ENCODE measurements at places on chromosomes 1 and 21.

DNA sequence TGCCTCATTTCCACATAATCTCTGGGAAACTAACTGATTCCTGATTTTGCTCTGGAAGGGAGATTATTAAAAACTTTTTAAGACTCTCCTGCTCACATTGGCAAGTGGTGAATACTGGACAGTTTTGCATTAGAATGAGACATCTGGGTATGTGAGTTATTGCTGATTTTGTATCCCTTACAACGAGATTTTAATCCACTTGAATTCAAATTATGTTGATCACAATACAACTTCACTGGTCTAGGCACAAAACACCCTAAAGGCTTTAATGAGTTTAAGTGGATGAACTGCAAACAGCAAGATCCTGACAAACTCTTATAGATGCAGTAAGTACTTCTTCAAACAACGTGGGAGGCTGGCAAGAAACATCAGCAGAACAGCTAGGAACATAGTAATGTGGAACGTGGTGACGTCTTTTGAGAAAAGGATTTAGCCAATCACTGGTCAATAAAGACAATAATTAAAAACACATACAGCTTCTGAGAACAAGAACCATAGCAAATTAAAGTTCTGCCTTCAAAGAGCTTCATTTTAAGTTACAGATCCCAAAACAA is 10.2 kb upstream of the LYPLAL1 start:
- no peak for DNase-seq

DNA sequence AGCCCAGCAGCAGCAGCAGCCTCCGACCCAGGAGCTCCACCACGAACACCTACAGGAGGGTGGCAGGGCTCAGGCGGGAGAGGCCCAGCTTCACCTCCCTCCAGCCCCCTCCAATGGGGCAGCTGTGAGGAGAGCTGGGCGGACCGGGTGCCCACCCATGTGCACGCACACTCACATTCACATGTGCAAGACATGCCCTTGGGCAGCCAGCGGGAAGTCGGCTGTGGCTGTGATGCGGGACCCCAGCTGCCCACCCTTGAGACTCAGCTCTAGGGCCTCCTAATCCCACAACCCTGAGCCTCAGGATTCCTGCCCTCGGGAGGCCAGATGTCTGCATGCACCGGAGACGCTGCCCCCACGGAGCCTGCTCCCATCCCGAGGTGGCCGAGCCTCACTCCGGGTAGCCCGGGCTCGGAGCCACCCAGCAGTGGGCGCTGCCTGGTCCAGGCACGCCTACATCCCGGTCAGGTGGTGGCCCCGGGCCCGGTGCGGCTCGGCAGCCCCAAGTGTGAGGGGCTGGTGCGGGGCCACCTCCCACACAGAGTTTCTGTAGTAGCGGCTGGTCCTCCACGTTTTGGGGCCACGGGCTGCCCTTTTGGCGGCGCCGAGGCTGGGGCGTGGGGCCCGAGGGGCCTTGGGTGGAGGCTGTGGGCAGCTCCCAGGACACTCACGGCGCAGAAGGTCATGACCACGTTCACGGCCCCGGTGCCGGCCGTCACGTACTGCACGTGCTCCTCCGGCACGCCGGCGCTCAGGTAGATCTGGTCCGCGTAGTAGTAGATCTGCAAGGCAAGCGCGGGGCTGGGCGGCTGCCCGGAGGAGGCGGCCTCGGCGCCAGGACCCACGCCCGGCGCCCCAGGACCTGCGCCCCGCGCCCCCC is 12.9 kb upstream of the SLC2A7 start:
- DNase-seq = no peak

DNA sequence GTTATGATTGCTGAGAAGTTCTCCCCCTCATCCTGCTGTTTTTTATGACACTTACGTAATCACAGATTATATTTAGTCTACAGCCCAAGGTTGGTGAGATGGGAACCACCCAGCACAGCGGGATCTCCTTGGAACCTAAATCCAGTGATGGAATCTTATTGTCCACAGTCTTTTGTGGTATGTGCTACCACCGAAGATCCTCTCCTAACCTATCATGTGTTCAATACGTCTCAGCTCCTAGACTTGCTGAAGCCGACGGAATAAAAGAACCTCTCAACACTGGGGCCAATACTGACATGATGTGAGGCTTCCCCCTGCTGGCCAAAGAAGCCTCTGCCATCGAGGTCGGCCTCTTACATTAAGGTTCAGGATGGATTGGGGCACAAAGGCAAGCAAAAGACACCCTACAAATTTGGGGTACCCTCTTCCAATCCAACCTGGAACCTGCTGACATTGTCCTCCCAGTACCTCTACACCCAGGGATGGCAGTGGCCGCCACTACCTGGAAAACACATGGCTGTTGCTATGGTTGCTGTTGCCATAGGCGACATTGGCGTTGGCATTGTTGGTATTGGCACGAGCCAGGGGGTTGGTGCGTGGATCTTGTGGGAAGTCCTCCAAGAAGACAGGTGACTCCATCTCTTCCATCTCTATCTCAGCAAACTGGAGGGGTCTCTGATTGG is 19.4 kb upstream of the KIF21B start:
- peak; percentile 60 for DNase-seq

GRCh38 chr21:38488640-38489270 is 9.5 kb downstream of the ERG start:
- DNase-seq = no peak

GRCh38 chr1:178537382-178538090 is 24.6 kb downstream of the TEX35 start:
- no peak for DNase-seq

DNA sequence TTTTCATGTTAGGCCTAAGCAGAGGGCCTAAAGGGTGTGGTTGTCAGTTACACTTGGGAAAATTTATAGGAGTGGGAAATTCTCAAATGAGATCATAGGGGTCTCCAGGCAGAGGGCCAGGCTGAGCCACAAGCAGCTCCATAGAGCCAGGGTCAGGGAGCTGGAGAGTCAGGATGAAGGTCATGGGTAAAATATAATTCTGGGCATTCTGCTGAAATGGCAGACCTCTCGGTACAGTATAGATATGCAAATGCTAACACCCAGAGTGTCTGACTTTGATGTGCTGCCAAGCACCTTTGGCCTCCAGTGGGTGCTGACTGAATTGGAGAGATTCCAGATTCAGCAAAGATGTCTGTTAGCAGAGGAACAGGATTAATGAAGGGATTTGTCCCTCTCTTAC is 40.1 kb downstream of the DNM3 start:
- DNase-seq = no peak

DNA sequence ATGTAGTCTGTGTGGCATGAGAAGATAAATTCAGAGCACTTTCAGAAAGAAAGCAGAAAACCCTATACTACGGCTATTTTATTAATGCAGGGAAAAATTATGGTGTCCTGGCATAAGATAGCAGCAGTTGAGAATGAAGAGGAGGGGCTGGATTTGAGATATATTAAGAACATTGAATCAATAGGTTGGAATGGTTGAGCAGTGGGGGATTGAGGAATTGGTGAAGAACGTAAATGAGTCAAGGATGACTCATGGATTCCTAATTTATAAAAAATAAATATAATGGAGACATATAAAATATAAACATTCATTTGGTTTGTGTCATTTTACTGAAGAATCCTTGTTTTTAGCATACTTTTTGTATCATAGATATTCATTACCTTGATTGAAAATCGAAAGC is 234.3 kb upstream of the ADAMTS5 start:
- no peak for DNase-seq

DNA sequence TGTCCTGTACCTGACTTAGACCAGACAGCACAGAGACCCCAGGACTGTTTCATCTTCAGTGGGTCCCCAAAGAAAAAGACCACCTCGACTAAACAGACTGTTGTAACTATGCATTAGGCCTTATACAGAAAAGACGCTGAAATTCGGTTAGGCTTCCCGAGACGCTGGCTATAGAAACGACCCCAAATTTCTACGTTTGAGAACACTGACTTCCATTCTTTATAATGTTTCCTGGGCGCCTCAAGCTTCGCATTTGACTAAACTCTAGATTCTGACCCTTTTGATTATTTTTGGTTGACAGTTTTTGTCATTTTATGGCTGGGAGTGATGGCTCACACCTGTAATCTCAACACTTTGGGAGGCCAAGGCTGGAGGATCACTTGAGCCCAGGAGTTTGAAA is 986 bp upstream of the TRAPPC10 start:
- DNase-seq = no peak

DNA sequence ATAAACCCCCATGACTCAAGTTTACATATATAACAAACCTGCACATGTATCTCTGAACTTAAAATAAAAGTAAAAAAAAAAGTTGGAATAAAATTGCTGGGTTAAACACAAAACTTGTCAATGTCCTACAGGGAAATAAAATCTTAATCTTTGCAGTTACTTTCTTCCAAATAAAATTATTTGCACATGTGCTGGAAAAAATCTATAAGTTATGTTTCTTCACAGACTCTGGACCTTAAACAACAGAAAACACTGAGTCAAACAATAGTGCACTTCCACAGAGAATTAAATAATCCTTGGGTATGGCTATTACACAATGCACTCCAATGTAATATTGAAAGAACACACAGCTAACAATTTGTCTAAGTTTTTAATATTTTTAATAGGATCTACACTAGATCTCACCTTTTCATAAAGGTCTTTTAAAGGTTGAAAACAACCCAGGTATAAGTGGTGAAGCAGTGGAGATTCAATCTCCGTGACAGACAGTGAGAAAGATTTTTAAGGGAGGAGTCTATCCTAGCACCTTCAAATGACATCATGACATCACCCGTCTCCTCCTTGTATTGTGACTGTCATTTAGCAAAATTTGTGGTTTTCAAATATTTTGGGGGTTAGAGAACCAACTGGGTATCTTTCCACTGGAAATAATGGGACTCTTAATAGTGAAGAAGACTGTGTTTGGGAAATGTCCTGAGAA is 25.2 kb upstream of the FGGY start:
- no peak for DNase-seq

GRCh38 chr1:21184276-21184675 is 7.6 kb upstream of the EIF4G3 start:
- no peak for DNase-seq

GRCh38 chr1:10903821-10904220 is 107.4 kb upstream of the CASZ1 start:
- DNase-seq = no peak

DNA sequence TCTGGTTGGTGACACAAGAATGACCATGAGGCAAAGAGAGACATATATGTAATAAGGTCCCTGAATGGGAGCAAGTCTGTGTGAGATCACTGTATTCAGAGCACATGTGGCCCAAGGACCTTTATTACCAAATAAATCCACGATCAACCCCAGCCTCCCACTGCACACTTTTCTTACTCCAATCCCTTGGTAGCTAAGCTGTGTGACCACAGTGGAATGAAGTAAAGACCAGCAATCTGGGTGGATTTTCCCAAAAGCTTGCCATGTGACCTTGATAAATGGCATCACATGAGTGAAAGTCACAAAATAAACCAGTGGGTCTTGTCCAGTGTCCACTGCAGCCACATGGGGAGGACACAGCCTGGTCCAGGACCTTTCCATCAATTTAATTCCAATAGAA is 36.7 kb upstream of the TLR5 start:
- DNase-seq = no peak

DNA sequence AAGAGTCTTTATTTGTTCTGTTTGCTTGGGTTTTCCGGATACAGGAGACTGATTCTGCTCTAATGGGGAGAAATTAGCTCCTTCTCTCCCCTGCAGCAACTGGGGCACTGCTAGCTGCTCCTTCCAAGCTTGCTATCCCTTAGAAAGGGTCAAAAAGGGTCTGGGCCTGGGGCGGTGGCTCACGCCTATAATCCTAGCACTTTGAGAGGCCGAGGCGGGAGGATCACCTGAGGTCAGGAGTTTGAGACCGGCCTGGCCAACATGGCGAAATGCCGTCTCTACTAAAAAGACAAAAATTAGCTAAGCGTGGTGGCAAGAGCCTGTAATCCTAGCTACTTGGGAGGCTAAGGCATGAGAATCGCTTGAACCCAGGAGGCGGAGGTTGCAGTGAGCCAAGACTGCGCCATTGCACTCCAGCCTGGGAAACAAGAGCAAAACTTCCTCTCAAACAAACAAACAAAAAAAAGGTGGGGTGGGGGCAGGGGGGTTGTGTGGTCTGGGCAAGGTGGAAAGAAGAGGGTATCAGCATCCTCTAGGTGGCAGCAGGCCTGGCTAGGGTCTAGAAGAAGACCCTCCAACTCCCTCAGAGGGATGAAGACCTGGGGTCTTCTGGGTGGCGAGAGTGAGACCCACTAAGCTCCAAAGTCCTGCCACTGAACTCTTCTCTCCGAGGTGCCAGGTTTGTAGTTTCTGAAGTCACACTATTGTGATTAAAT is 15.4 kb upstream of the TBX15 start:
- DNase-seq = no peak

DNA sequence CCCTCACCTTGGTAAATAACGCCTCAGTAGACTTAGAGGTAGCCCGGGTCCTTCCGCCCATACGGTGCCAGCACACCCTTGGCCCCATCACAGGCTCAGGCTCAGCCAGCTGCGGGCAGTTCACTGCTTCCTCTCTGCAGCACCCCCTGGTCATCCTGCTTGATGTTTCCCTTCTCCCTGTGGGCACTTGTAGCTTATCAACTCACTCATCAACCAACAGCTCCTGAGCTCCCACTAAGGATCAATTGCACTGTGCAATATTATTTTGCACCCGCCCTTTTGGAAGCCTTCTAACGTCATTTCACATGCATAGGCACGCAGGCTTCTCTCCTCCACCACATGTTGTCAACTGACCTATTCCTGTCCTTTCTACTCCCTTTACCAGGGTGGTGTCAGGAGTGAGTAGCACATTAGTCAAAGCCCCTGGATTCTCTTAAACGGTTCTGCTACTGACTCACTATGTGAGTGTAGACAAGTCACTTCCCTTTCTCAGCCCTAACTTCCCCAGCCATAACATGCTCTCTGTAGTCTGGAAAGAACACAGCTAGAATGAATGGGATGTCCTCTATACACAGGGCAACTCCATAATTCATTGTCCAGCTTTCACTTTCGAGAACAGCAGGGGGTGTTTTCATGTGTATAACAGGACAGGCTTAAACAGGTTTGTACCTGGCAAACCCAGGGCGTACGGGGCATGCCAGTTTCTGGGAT is 47.1 kb upstream of the IRF2BP2 start:
- DNase-seq = no peak

DNA sequence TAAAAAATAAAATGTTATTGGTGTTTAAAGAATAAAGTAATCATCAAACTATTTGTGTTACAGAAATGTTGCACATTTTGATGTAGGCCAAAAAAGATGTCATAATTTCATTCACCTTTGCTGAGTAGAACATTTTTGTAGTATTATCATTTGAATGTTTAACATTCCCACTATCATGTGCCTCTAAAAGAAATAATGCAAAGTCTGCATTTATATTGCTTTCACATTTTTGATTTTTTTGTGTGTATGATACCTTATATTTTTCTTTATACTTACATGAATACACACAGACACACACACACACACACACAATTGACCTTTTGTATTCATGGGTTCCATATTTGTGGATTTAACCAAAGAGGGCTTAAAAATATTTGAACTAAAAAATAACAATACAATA is 544.2 kb upstream of the ZRANB2 start:
- no peak for DNase-seq

GRCh38 chr1:164735315-164736052 is 176.5 kb downstream of the PBX1 start:
- no peak for DNase-seq

- DNase-seq = no peak
These were observed 897 bp downstream of the ZYG11B start for GRCh38 chr1:52727114-52727586.
